Spinal cord (tissue), 10 donors: ENCODE measurements at places on chromosomes 13 and 19.

- no peak overlapping the region for H3K4me3 ChIP-seq
- H3K27me3 ChIP-seq = no peaks in the 10 kb centered on the region
- no peak overlapping the region for H3K27ac ChIP-seq
- no peak for DNase-seq
Observed at GRCh38 chr13:103539721-103540381, 473.6 kb upstream of the SLC10A2 start.

GRCh38 chr13:33275916-33276315 lies 9.6 kb downstream of the STARD13 start:
- H3K27me3 ChIP-seq = no peaks in the 10 kb centered on the region
- peaks cover 8% of the 10 kb centered on the region for H3K4me1 ChIP-seq
- no peaks in the 10 kb centered on the region for H3K36me3 ChIP-seq
- DNase-seq = no peak

DNA sequence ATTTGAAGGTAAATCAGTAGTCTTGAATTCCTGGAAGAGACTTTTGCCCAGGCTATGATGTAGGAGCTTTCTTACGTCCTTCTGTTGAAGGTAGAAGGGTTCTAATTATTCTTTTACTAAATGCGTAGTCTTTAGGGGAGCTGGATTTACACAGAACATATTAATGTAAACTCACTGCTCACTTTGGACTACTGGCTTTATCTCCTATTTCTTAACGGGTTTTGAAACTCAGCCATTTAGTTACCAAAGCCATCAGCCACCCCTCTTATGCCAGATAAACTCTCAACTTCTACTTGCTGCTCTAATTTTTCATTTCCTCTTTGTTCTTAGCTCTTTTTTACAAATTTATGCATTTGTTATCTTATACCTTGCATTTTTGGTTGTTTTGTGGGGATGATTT lies 81.5 kb downstream of the FNDC3A start:
- no peak overlapping the region for H3K27ac ChIP-seq
- H3K4me1 ChIP-seq = no peaks in the 10 kb centered on the region
- H3K4me3 ChIP-seq = no peak overlapping the region
- H3K36me3 ChIP-seq = no peaks in the 10 kb centered on the region
- DNase-seq = no peak
- no peaks in the 10 kb centered on the region for H3K27me3 ChIP-seq

- no peak overlapping the region for H3K4me3 ChIP-seq
- H3K27ac ChIP-seq = no peak overlapping the region
- H3K27me3 ChIP-seq = no peaks in the 10 kb centered on the region
- no peak for DNase-seq
- peaks cover 87% of the 10 kb centered on the region for H3K36me3 ChIP-seq
Observed at GRCh38 chr19:43741075-43741825, 13.5 kb downstream of the SMG9 start.

DNA sequence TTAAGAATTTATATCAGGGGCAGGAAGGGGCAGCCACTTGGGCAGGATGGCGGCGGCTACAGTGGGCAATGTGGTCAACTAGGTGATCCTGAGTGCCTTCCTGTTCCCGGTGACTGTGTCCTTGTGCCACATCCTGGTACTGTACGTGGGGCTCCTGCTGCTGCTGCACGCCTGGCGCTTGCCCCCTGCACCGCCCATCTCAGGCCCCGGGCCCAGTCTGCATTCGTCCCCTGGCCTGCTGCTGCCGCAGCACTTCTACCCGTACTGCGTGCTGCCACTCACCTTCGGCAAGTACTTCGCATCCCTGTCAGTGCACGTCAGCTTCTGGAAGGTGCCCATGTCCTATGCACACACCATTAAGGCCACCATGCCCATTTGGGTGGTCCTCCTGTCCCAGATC lies 40.1 kb downstream of the IFT88 start:
- DNase-seq = no peak
- H3K27me3 ChIP-seq = no peaks in the 10 kb centered on the region
- H3K4me1 ChIP-seq = peaks cover 9% of the 10 kb centered on the region
- peaks cover 32% of the 10 kb centered on the region for H3K36me3 ChIP-seq

DNA sequence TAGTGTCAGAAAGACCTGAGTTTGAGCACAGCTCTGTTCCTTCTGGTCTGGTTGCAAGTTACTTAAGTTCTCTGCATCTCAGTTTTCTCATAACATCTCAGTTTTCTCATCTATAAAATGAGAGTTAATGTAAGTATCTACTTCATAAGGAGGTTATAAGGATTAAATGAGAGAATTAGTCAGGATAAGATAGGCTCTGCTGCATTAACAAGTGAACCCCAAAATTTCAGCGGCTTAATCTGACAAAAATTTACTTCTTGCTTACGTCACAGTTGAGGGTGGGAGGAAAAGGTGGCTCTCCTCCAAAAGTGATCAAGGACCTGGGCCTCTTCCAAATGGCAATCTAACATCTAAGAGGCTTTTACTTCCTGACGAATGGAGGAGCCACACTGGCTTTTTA lies 31.5 kb upstream of the LRCH1 start:
- no peaks in the 10 kb centered on the region for H3K36me3 ChIP-seq
- H3K4me3 ChIP-seq = no peak overlapping the region
- DNase-seq = no peak
- H3K27ac ChIP-seq = no peak overlapping the region

DNA sequence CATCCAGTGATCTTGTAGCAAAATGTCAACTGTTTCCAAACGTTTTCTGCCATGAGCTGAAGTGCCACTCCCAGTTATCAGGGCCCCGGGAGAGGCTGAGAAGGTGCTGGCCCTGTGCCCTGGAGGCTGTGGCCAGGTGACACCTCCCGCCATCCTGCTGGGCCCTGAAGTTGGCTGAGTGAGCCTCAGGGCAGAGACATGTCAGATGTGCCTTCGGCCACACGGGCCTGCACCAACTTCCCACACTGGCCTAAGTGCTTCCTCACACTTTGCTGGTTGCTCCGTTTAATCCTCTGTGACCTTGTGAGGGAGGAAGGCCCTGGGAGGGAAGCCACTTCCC lies 4.8 kb downstream of the ADPRHL1 start:
- DNase-seq = no peak
- H3K4me3 ChIP-seq = no peak overlapping the region
- H3K36me3 ChIP-seq = peaks cover 41% of the 10 kb centered on the region
- peaks cover 21% of the 10 kb centered on the region for H3K4me1 ChIP-seq

DNA sequence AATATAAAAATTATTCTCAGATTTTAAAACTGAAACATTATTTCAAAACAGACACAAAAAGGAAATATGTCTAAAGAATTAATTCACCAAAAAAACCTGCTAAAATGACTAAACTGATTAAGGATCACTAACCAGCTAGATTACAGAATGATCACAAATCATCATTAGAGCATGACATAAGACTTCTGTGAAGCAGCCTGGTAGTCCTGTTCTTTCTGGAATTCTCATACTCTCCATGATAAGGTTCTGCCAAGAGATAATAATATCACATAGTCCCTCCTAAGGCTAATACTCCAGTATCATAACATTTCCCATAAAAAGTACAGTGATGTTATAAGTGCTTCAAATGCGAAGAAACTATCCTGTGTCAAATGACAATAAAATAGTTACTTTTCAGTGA lies 1814.9 kb downstream of the SLITRK5 start:
- H3K4me3 ChIP-seq = no peak overlapping the region
- H3K27me3 ChIP-seq = no peaks in the 10 kb centered on the region
- no peak overlapping the region for H3K27ac ChIP-seq
- no peaks in the 10 kb centered on the region for H3K4me1 ChIP-seq
- no peaks in the 10 kb centered on the region for H3K36me3 ChIP-seq
- DNase-seq = no peak

- peaks cover 3% of the 10 kb centered on the region for H3K4me1 ChIP-seq
- no peak for DNase-seq
- no peaks in the 10 kb centered on the region for H3K27me3 ChIP-seq
- no peak overlapping the region for H3K4me3 ChIP-seq
- no peak overlapping the region for H3K27ac ChIP-seq
- no peaks in the 10 kb centered on the region for H3K36me3 ChIP-seq
Observed at GRCh38 chr13:41418027-41418426, 39.3 kb upstream of the RGCC start.

GRCh38 chr19:34579281-34580054 lies 97.5 kb downstream of the SCGB2B2 start:
- peaks cover 3% of the 10 kb centered on the region for H3K36me3 ChIP-seq
- peaks cover 5% of the 10 kb centered on the region for H3K27me3 ChIP-seq
- no peak overlapping the region for H3K4me3 ChIP-seq
- no peak for DNase-seq
- H3K27ac ChIP-seq = no peak overlapping the region

GRCh38 chr13:97934590-97934989 lies 18.9 kb upstream of the IPO5 start:
- H3K4me1 ChIP-seq = no peaks in the 10 kb centered on the region
- no peak for DNase-seq
- H3K36me3 ChIP-seq = no peaks in the 10 kb centered on the region
- H3K4me3 ChIP-seq = no peak overlapping the region
- peak overlapping the region; percentile 45 for H3K27ac ChIP-seq

- peaks cover 11% of the 10 kb centered on the region for H3K4me1 ChIP-seq
- H3K36me3 ChIP-seq = no peaks in the 10 kb centered on the region
- no peak overlapping the region for H3K4me3 ChIP-seq
- no peak overlapping the region for H3K27ac ChIP-seq
- no peaks in the 10 kb centered on the region for H3K27me3 ChIP-seq
- DNase-seq = no peak
Observed at GRCh38 chr13:31012655-31013024, 80.2 kb downstream of the TEX26 start.

DNA sequence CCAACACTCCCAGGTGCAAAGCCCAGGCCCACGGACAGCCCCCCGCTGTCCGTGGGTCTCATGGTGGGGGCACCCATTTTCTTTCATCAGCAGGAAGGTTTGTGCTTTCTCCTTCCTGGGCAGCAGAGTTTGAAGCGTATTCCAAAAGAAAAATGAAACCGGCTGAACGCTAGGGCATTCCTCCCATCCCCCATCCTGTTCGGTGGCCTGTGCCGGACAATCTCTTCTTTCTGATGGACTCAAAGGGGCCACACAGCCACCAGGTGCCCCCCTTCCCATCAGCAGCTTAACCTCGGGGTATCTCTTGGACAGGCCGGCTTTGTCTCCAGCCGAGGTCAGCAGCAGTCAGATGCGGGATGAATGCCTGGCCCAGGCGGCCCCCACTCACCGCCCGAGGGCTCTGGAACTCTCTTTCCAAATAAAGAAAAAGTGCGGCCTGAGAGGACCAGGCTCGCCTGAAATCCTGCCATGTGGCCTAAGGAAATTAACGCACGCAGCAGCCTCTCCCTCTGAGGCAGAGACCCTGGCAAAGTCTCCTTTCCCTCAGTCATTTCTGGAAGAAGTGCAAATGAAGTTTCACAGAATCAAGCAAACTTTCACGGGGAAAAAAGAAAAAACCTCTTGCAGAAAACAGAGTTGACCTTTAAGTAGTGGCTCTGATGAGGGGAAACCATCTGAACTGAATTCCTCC lies 67.8 kb downstream of the RASA3 start:
- H3K27ac ChIP-seq = peak overlapping the region; percentile 91
- H3K4me1 ChIP-seq = peaks cover 59% of the 10 kb centered on the region
- H3K36me3 ChIP-seq = peaks cover 52% of the 10 kb centered on the region
- no peak for DNase-seq
- H3K27me3 ChIP-seq = no peaks in the 10 kb centered on the region
- H3K4me3 ChIP-seq = no peak overlapping the region

DNA sequence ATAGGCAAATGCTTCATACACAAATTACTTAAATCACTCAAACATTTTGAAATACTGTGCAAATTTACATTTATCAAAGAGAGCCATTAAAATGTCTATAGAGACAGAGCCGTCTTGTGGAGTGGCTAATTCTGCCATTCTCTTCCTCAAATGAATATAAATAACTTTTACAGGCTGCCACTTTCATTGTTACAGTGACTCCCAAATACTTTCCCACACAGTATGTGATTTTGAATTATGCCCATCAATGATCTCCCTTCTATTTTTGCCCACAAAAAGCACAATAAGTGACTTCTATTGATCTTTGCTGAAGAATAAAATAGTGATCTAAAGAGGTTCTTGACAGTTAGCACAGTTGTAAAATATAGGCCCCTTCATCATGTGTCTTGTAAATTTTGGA lies 1244.9 kb downstream of the PCDH17 start:
- H3K36me3 ChIP-seq = no peaks in the 10 kb centered on the region
- H3K4me3 ChIP-seq = no peak overlapping the region
- H3K27ac ChIP-seq = no peak overlapping the region
- no peaks in the 10 kb centered on the region for H3K27me3 ChIP-seq
- no peak for DNase-seq

- no peak overlapping the region for H3K4me3 ChIP-seq
- no peaks in the 10 kb centered on the region for H3K4me1 ChIP-seq
- peaks cover 8% of the 10 kb centered on the region for H3K36me3 ChIP-seq
- H3K27me3 ChIP-seq = no peaks in the 10 kb centered on the region
Observed at GRCh38 chr13:39676315-39676876, 20.9 kb downstream of the COG6 start.

DNA sequence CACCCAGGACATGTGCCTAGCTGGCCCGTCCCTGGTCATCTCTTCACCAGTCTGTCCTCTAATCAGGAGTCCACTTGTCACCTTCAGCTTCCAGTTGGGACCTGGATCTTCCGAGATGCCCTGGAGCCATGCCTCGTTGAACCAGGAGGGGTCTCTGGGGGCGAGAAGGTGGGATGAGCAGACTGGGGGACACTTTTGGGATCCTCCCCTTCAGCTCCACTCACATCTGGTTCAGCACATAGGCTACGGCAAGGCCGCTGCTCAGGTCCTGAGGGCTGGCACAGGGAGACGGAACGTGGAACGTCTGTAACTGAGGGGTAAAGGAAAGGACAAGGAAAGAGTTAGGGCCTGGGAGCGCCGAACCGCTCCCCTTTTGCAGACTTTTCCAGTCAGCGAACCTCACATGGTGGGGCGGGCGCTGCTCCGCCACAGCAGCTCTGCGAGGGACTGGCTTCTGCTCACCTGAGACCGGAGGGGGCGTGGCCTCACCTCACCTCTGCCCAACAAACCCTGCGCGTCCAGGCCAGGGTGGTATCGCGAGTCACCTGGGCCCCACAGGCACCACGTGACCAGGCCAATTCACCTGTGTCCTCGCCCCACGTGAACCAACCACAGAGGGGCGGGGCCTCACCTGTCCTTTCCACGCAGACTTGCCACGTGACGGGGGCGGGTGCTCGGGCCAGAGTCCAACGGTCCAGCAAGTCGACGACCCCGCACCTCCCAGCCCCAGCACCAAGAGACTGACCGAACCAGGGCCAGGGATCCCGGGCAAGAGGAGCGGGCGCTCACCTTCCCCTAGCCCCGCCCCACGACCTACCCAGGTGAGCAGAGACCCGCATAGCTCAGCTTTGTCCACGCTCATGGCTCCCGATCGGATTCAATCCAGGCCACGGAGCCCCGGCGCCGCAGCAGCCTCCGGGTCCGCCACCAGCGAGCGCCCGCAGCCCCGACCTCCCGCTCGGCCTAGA lies at the start of gene HOOK2:
TSS of gene HOOK2 (minus strand) at position 965 of the 968 bp plus-strand sequence. CDS start at position 862, 103 bp downstream.
- H3K4me1 ChIP-seq = peaks cover 42% of the 10 kb centered on the region
- no peaks in the 10 kb centered on the region for H3K27me3 ChIP-seq
- DNase-seq = no peak
- H3K36me3 ChIP-seq = peaks cover 24% of the 10 kb centered on the region
